ENCODE measurements at places on chromosomes 3 and 15.

DNA sequence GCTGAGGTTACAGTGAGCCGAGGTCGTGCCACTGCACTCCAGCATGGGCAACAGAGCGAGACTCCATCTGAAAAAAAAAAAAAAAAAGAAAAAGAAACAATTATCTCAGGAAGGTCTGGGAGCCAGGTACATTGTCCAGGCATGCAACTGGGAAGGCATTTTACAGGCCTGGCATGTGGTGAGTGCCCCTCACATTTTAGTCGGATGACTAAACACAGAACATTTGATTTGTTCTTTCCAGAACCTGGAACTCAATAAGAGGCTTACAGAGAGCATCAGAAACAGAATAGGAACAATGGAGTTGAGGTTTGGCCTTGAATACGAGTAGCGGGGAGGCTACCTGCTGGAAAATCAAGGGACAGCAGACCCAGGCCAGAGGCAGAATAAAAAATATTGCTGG lies 33.7 kb upstream of the IGF1R start:
- DNase-seq = no peak

DNA sequence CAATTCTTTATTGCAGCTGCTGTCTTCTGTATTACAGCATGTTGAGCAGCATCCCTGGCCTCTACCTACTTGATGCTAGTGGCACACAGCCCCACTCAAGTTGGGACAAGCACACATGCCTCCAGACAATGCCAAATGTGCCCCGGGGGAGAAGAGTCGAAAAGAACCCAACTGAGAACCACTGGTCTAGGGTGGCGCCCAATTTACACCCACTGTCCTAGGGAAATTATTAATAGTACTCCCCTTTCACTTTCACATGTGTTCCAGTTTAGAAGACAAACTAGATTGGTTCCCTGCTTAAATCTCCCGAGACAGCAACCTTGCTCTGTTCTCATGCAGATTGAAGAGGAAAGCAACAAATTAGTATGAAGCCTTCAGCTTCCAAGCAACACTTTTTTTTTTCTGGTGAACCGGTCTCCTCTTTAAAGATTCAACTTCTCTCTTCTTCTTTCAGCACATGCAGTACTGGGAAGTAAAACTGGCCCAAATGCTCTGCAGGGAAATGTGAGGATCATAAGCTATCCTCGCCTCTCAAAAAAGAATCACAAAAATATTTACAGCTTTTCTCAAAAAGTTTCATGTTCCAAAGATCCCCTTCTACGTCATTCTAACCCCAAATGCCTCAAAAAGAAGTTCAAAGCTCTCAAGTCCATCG lies 823.9 kb upstream of the CFAP20DC start:
- DNase-seq = no peak

- no peak for DNase-seq
These were observed 31.1 kb downstream of the TMEM40 start for GRCh38 chr3:12727937-12728336.

DNA sequence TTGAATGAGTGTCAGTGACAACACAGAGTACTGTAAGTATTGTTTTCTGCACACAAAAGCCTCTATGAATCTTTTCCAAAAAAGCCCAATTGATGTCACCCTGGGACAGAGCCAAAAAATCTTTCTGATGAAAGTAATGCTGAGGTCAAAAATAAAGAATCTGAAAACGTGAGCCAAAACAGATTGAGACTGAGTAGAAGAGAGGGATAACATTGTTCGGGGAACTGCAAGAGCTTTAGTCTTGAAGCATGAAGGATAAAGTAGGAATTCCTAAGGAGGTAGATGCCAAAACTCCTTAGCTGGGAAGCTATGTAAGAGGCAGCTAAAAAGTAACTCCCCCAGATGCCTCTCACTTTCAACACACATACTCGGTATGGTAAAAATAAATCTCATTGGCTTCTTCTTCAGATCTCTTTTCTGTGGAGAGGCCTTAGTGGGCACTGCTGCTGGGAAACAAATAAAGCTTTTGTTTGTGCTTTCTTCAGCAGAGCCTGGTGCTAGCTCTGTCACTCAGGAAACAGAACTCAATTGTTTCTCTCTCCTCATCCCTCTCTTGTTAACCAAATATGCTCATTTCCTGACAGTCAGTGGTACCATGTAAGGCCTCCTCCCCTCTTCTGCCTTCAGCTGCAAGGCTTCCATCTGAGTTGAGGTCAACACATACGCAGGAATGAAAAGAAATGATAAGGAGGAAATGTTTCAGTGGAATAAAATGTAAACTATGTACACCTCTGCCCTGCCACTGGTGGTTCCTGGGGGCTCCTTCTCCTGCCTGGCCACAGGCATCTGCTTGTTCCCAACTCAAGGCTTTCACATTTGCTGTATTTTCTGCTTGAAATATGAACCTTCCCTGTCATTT lies 58.1 kb downstream of the CD200 start:
- DNase-seq = peak; percentile 38

DNA sequence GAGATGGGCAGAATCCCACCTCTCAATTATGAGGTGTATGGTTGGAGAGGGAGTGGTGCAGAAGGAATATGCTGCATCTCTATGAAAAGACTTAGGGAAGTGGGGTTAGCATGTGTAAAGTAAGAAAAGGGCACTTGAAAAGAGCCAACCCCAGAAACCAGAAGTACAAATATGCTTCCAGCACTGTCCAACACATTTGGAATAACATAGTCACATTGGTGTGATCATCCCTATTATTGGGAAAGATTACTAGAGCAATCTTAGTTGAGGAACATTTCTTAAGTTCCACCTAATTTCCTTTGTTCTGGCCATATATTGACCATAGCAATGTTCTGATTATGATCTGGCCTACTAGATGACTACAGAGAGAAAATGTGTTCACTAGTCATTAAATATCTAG lies 34.3 kb downstream of the HMG20A start:
- no peak for DNase-seq

- DNase-seq = peak; percentile 87
These were observed 145.5 kb upstream of the UMPS start for GRCh38 chr3:124584552-124585391.

DNA sequence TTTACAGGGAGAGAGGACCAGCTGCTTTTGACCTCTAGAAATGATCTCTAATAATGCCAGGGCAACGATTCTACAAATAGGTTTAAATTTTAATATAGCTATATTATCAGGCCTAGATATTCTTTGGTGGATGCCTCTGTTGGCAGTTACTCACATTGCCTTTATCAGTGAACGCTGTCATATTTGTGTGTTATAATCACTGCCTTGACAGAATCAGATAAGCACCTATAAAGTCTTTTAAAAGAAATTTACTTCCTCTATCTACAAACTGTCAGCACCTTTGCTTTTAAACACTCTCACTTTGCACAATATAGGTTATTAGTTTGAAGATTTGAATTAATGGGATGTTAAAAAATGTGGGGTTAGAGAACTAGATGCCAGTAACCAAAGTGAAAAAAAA lies 324.1 kb downstream of the ZIC1 start:
- no peak for DNase-seq

DNA sequence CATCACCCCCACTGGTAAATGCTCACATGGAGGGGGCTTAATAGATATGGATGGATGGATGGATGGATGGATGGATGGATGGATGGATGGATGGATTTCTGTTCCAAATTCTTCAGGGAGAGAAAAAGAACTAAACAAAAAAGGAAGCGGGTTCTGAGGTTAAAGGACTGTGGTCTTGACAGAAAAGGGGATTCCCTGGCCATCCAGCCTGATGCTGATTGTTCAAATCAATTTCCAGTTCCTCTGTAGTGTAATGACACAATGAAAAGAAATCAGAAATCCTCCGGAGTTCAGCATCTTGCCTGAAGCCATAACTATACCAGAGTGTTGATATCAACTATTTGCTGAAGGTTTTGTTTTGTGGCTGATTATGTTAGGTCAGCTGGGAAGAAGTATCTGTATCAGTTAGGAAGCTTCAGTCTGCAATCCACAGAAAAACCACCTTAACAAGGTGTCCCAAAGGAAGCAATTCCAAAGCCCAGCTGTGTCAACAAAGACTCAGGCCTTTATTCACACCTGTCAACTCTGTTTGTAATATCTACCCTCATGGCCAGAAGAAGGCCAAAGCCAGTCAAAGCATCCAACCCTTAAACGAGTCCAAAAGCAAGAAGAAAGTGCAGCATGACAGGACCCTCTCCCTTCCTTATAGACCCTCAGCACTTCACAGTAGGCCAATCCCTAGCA lies 24.5 kb upstream of the RASA2 start:
- peak; percentile 57 for DNase-seq

GRCh38 chr15:67690936-67691335 lies 134.4 kb upstream of the SKOR1 start:
- no peak for DNase-seq

DNA sequence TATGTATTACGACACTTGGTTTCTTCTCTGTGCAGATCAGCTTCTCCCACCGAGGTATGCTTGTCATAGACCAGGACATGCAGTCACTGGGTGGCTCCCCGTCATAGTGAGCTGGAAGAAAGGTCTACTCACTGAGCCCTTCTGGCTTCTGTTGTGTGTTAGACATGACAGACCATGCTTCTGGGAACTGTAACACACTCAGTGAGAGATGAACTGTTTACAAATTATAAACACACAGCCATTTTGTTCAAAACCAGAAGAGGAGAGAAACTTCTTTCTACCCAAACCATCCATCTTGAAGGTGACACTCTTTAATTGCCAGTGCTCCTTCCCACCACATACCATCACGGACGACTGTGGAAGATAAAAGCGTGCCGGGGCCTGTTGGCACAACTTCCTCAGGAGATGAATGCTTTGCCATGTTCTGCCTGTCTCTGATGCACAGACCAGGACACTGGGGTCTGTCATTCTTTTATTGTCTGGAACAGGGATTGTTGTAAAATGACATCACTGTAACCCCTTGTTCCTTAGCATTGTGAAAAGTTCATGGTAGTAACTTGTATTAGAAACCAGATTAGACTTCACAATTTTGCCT lies 214.3 kb downstream of the MCTP2 start:
- no peak for DNase-seq

DNA sequence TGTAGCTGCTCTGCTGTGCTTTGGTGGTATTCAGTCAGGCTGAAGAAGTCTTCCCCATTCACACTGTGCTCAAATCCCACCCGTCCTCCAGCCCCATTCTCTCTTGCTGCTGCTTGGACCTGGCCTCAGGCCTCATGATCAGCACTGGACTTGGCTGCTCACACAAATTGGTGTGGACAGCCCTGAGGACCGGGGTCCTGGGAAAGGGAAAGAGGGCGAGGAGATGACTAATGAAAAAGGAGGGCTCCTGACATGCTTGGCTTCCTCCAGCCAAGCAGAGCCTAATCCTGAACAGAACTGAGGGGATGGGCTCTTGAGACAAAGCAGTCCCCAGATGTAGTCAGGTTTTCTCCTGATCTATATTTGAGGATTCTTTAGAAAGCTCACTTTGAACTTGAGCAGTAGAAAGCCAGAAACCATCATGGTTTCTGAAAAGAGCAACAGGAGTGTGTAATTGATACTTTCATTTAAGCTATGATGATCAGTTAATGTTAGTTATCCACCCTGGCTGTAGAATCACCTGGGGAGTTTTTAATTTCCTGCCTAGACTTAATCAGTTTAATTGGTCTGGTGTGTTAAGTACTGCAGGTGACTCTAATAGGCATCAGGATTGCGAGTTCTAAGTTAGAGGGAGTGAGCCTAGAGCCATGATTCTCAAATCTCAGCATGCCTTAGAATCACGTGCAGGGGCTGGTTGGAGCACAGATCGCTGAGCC lies 79.4 kb upstream of the THBS1 start:
- DNase-seq = no peak

GRCh38 chr3:36540888-36541518 lies 160.7 kb downstream of the STAC start:
- no peak for DNase-seq

Measured in Caco-2 (cell line).